NCI-H2171 (cell line): ENCODE measurements at places on chromosomes 16 and 17.

DNA sequence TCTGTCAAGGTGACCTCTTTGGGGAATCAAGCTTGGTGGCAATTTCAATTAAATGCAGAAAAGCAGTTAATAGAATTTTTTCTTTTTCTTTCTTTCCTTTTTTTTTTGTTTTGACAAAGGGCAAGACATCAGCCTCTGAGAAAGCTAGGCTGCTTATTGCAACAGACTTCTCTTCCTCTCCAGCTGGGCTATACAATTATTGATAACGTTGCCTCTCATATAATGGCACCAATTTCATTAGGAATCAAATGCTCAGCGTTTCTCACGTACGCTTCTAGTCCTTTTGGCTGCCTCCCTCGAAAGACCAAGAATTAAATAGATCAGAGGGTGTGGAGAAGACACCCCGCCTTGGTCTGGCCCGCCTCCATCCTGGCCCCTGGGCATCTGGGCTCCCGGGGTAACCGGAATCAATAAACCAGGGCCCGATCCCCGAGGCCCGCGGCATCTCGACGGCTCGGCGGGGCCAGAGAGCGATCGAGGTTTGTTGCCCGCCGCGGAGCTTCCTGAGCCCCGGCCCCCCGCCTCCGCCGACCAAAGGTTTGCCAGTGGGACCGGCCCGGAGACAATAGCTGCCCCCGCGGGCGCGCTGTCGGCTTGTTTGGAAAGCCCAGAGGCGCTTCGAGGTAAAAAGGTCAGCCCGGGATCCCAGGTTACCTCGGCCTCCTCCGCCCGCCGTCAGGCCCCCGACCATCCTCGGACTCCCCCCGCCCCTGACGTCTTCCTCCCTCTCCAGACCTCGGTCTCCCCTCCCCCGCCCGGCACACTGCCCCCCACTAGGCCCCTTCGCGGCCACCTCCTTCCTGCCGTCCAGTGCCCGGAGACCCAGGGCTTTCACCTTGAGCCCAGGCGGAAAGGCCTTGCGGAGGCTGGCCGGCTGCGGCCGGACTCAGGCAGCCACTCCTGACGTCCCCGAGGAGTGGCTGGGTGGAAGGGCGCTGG lies 3.9 kb downstream of the HOXB1 start:
- DNase-seq: no peak

DNA sequence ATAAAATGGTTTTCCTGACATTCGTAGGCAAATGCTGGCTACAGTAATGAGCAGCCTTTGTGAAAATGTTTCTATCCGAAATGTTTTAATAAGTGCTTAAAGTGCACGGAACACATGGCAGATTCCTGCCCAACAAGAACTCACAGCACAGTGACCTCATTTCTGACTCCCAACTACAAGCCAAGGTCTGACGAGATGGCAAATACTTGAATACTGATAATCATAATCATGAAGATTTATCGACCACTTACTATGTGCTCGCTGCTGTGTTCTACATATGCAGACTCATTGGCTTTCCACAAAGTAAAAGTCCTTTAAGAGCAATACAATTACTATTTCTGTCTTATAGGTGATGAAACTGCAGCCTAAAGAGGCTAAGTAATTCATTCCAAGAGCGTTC lies 238.1 kb upstream of the CDH5 start:
- no peak for DNase-seq

DNA sequence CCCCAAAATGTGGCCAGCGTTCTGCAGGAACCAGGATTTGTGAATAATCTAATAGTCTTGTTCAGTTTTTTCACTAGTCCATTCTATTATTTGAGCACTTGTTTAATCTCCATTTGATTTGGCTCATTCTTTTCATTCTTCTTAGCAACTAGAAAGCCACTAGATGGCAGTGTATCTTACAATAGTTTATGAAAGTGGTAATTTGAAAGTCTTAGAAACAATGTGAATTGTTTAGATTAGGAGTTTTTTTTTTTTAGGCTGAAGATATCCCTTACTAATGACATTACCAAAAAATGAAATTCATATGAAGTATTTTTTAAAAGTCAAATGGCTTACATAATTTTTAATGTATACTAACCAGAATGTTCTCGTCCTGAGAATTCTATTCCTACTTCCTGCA lies 6.7 kb downstream of the ERI2 start:
- DNase-seq: no peak

DNA sequence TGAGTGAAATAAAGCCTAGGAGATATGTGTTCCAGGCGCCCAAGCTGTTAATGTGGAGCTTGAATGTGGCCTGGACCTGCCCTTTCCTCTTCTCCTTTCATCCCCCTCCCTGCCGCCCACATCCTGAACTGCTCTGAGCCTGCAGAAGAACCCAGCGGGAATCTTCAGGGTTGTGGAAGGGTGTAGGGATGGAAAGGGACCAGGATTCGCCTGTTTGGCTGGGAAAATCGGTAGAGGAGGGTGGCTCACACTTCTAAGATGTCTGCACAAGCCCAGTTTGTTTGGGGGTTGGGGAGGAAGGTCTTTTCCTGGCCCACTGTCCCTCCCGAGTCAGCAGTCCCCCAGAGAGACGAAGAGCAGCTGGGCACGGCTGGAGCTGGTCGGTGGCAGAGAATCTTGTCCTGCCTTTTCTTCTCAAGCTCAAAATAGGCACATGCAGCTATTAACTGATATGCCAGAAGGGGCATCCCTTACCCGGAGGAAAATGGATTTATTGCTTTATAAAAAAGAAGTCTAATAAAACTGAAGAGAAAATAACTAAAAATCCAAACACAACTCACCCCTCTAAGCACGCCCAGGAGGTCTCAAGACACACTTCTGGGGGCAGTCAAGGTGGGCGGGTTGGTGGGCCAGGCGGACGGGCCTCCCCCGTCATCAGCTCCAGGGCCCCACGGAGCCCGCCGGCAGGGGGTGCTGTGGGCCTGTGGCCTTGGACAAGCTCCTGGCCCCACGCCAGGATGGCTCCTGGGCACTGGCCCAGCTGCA lies 11.5 kb upstream of the PITPNA start:
- DNase-seq: peak; percentile 60

GRCh38 chr16:29192329-29193247 lies 207.7 kb downstream of the LAT start:
- DNase-seq: no peak

DNA sequence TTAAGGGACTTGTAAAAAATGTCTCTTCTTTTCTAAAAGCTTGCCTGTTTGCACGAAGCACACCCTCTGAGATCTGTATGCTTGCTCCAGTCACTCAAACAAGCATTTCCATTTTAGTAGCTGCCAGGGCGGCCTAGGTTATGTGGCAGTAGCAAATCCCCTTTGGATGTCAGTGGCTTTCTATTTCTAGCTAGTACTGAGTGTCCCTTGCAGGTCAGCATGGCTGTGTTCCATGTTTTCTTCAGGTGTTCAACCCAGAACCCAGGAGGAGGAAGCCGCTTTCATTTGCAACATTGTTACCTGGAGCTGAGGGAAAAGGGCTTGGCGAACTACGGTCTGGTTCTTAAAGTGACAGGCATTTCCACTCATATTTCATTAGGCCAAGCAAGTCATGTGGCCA lies 36.4 kb downstream of the FOXL1 start:
- DNase-seq: no peak

GRCh38 chr17:35588196-35588920 lies 1.2 kb downstream of the AP2B1 start:
- DNase-seq: no peak

DNA sequence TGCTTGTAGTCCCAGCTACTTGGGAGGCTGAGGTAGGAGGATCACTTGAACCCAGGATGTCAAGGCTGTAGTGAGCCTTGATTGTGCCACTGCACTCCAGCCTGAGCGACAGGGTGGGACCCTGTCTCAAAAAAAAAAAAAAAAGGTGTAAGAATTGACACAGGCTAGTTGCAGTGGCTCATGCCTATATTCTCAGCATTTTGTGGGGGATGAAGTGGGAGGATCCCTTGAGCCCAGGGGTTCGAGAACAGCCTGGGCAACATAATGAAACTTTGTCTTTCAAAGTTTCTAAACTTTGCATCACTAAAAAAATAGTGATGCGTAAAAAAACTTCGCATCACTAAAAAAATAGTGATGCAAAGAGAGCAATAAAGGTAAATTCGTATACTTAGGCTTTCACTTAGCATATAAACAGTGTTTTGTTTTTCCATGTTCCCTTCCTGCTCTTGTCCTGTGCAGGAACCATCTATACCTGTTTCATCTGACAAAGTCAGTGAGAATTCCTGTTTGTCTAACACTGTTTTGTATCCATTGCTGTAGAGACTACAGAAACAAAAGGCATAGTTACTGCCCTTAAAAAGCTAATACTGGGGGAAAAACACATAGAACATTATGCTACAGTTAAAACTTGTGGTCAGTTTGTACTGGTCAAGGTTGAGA lies 32.1 kb downstream of the CTCF start:
- no peak for DNase-seq
